Activated naive CD8-positive, alpha-beta T cell treated with anti-CD3 and anti-CD28 coated beads for 36 hours (primary cell): ENCODE measurements at places on chromosomes 16 and 17.

GRCh38 chr16:82641336-82641984 lies 14.7 kb downstream of the CDH13 start:
- peaks cover 13% of the 10 kb centered on the region for H3K27me3 ChIP-seq
- no peak overlapping the region for H3K4me3 ChIP-seq
- H3K4me1 ChIP-seq, result no peaks in the 10 kb centered on the region

DNA sequence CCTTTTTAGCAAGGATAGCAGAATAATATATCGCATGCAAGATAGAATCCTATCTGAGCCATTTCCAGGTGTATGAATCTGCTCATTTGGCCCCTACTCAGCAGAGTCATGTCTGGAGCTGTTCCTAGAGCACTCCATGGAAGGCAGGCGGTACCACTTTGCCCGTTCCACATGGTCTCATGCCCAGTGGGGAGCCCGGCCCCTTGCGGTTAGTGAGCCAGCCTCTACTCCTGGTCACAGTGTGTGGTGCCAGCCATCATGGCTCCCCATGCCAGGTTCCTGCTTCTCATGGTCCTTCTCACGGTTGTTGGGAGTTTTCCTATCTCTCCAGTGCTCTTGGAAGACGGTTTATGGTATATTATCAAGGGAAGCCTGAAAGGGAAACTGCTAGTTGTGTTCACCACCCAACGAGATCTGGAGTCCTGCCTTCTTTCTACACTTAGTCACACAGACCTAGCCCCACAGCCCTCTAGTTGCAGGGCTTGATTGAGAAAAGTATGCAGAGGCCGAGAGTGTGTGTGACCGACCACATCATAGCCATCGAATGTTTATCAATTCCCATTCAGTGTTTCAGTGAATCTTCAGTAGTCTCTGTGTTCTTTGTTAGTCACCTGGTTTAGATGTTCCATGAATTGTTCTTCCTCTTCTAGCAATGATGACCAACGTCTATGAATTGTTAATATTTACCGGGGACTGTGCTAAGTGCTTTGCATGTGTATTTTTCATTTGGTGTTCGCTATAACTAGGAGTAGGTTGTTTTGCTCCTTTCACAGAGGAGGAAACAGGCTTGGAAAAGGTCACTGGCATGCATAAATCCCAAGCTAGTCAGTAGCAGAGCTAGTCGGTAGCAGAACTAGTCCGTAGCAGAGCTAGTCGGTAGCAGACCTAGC lies 9.6 kb downstream of the JPT2 start:
- no peak for DNase-seq
- no peak overlapping the region for H3K27ac ChIP-seq

DNA sequence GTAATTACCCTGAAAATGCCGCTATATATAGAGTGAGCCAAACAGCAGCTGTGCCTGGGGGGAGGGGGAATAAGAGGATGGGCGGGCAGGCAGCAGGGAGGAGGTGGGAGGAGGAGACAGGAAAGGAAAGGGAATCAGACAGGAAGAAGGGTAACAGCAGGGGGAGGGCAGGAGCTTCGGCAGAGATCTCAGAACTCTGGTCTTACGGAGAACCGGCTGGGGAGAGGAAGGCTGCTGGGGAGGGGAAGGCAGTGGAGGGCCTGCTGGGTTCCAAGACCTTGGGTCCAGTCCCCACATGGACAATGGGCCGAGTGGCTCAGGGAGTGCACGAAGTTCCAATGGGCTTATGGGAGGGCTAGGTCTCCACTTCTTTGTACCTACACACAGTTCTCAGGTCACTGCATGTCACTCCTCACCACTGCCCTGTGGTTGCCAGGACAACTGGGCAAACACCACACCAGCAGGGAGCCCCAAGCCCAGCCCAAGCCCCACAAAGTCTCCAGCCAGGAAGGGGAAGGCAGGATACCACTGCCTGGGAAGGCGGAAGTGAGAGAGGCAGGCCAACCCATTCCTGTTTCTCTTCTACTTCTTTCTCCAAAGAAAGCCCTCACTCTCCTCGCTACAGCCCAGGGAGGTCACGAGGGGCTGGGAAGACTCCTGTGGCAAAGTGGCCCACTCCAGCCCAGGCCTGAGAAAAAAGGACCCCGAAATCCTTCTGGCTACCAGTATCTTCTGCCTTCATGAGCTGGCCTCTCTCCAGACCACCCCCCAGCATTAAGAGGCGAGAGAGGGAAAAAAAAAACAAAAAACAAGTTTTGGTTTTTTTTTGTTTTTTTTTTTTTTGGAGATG lies 25.3 kb downstream of the G6PC3 start:
- H3K4me3 ChIP-seq, result no peak overlapping the region
- DNase-seq, result no peak
- H3K4me1 ChIP-seq, result peaks cover 12% of the 10 kb centered on the region
- no peaks in the 10 kb centered on the region for H3K27me3 ChIP-seq
- peaks cover 2% of the 10 kb centered on the region for H3K36me3 ChIP-seq

- H3K4me3 ChIP-seq, result peak within 1 kb of the TSS; percentile 74
- peak; percentile 87 for DNase-seq
- no peak within 1 kb of the TSS for H3K27ac ChIP-seq
These were observed at the start of gene NXPH3 for GRCh38 chr17:49575679-49576087. NXPH3 (plus strand) TSS chr17:49575871; CDS start chr17:49576220, 349 bp downstream.

- no peak overlapping the region for H3K4me3 ChIP-seq
- no peak overlapping the region for H3K27ac ChIP-seq
- DNase-seq, result no peak
- H3K4me1 ChIP-seq, result no peaks in the 10 kb centered on the region
These were observed 478.1 kb downstream of the NPIPA7 start for GRCh38 chr16:16857012-16857411.
